Hepatic stellate cell (primary cell): ENCODE measurements at places on chromosomes 2 and 18.

GRCh38 chr2:85340034-85340892, 12.5 kb upstream of the TGOLN2 start:
- DNase-seq = no peak

DNA sequence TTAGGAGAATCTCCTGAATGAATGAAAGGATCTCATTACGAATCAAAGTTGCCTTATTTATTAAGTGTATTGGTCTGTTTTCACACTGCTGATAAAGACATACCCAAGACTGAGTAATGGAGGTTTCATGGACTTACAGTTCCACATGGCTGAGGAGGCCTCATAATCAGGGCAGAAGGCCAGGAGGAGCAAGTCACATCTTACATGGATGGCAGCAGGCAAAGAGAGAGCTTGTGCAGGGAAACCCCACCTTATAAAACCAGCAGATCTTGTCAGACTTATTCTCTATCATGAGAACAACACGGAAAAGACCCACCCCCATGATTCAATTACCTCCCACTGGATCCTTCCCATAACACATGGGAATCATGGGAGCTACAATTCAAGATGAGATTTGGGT, 785.2 kb upstream of the POU3F3 start:
- no peak for DNase-seq

GRCh38 chr2:39538718-39539117, 101.6 kb upstream of the MAP4K3 start:
- DNase-seq = no peak

GRCh38 chr2:119464981-119465380, 33.3 kb downstream of the TMEM37 start:
- DNase-seq = no peak

DNA sequence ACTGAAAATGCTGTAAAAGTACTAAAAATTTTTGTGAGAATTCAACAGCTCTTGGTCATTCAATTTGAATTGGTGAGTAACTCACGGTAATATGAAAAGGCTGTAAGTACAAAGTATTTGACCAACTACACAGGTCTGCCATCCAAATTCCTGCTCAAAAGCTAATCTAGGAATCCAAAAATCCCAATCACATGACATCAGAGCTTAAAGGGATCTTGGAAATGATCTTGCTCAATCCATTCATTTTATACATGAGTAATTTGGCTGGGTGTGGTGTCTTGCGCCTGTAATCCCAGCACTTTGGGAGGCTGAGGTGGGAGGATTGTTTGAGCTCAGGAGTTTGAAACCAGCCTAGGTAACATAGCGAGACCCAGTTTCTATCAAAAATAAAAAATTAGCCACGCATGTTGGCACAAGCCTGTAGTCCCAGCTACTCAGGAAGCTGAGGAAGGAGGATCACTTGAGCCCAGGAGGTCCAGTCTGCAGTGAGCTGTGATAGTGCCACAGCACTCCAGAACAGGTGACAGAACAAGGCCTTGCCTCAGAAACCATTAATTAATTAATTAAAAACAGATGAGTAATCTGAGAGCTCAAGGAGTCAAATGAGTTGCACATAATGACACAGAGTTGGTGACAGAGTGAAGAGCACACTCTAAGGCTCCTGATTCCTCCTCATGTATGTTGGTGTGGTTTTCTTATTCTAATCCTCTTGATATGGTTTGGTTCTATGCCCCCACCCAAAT, 19.8 kb downstream of the SPIRE1 start:
- no peak for DNase-seq

GRCh38 chr2:108287169-108287568, 1.5 kb upstream of the SULT1C2 start:
- DNase-seq = no peak

- peak; percentile 68 for DNase-seq
These were observed at the start of gene GULP1 for GRCh38 chr2:188291617-188292347. Gene GULP1 (plus strand): TSS chr2:188291874. CDS start chr2:188477703, 185,829 bp downstream.

- DNase-seq = no peak
These were observed 119.4 kb downstream of the TWIST2 start for GRCh38 chr2:238967031-238967977.

DNA sequence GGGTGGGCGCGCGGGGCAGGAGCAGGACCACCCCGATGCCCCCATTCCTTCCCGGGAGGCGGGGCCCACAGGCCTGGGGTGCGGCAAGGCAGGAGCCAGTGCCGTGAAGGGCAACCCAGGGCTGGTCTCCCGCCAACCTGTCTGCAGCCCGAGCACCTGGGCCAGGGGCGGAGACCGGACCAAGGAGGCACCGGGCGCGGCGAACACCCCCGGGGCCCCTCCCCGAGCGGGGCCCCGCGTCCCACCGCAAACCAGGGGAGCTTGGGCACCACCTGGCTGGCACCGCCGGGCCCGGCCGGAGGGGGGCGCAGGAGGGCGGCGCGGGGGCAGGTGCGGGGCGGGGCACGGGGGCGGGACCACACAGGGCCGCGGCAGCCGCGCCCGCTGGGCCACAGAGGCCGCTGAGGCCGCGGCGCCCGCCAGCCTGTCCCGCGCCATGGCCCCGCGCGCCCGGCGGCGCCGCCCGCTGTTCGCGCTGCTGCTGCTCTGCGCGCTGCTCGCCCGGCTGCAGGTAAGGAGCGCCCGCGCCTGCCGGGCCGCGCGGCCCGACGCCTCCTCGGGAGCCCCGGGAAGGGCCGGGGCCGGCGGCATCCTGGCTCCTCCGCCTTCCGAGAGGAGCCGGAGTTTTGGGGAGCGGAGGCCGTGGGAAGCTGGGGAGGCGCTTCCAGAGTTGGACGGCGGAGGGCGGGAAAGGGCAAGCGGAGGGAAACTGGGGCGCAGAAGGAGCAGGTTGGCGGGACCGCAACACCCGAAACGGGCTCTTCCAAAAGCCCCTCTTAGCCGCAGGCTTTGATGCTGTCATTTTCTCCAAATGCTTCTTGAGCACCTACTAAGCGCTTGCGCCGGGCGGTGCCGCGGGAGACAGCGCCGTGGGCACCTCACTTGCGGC, at the start of gene TNFRSF11A:
TNFRSF11A (plus strand) TSS at position 394 of the 889 bp plus-strand sequence; CDS start at position 437, 43 bp downstream.
- DNase-seq = no peak

GRCh38 chr2:9877026-9877425, 33.8 kb downstream of the TAF1B start:
- no peak for DNase-seq

DNA sequence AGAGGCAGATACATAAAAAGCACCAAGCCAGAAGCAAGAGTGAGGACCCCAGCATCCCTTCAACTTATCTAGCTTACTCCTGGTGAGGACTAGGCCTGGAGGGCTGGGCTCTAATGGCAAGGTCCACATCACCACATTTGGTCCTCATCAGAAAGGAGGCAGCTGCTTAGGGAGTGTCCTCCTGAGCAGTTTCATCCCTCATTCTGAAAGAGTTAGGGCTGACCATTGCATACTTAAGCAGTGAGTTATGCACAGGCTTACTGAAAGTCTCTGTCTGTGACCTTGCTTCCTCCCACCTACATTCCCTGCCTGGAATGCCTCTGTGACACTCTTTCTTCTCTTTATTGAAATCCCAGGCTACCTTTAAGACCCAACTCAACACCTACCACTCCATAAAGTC, 301.8 kb upstream of the ACVR2A start:
- DNase-seq = no peak

DNA sequence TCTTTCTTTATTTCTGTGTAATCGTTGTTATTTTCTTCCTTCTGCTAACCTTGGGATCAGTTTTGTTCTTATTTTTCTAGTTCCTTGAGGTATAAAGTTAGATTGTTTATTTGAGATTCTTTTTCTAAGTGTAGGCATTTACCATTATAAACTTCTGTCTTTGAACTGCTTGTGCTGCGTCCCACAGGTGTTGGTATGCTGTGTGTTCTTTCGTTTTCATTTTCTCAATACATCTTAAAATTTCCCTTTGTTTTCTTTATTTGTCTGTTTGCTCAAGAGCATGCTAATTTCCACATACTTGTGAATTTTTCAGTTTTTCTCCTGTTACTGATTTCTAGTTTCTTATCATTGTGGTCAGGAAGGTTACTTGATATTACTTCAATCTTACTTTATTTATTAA, 873.8 kb upstream of the GCFC2 start:
- no peak for DNase-seq

GRCh38 chr2:167940346-167940725, 307.1 kb downstream of the STK39 start:
- DNase-seq = no peak

DNA sequence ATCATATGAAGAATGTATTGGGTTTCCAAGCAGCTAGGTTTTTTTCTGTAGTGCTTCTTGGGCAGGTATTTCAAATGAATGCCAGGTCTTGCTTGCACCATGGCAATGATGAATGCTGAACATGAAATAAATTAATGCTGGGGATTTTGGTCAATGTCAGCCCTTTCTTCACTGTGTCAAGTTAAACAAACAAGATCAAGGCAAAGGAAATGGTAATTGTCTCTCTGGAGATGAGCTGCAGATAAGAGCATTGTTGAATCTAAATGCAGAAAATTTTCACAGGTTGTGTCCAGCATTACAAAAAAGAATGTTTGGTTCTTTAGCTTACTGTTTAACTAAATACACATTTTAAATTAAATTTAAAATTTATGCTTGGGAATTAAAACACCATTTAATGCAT, 144.3 kb downstream of the GPD2 start:
- no peak for DNase-seq

DNA sequence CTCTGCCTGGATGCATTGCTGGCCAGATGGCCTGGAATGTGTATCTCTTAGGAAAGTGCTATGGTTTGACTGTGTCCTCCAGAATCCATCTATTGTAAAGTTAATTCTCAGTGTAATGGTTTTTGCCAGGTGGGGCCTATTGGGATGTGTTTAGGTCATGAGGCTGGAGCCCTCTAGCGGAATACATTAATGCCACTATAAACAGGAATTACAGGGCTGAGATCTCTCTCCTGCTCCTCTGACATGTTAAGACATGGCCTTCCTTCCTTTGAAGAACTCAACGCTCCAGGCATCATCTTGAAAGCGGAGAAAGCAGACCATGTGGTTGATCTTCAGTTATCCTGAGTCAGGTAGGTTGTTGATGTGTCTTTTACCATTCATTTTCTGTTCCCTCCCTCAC, 276.4 kb downstream of the RPIA start:
- DNase-seq = no peak

GRCh38 chr2:112787729-112788393, 3.6 kb upstream of the IL1A start:
- DNase-seq = no peak

GRCh38 chr18:30634249-30634648, 408.3 kb downstream of the DSC3 start:
- DNase-seq = no peak

- no peak for DNase-seq
These were observed at the start of gene CCDC102B for GRCh38 chr18:68797871-68798270. Gene CCDC102B (plus strand): TSS chr18:68798080. CDS start chr18:68836764, 38,684 bp downstream.

DNA sequence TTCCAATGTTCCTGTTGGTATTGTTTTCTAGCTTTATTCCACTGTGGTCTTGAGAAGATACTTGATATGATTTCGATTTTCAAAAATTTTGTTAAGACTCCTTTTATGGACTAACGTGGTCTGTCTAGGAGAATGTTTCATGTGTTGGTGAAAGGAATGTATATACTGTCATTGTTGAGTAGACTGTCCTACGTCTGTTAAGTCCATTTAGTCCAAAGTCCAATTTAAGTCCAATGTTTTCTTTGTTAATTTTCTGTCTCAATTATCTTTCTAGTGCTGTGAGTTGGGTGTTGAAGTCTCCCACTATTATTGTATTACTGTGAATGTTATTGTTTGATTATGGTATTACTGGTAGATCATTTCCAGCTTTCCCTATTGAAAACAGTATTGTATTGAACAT, 55.8 kb upstream of the TTC27 start:
- no peak for DNase-seq

- DNase-seq = no peak
These were observed 461 bp downstream of the PRADC1 start for GRCh38 chr2:73232403-73233153.

GRCh38 chr2:33015421-33016142, 68.8 kb downstream of the LTBP1 start:
- DNase-seq = peak; percentile 67

DNA sequence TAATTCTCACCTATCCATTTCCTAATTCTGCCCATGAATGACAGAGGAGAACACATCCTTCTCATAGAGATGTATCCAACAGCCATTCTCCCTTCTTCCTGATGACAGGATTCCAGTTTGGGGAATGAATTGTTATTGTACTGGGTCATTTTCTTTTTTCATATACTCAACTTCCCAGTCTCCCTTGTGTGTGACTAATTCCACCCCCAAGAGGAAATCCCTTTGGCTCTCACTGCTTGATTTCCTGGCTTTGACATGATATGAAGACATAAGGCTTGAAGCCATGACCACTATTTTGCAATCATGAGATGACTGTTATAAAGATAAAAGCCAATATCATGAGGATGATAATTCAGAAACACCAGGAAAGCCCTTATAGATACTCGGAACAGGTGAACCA, 384.7 kb upstream of the ACVR2A start:
- DNase-seq = no peak

DNA sequence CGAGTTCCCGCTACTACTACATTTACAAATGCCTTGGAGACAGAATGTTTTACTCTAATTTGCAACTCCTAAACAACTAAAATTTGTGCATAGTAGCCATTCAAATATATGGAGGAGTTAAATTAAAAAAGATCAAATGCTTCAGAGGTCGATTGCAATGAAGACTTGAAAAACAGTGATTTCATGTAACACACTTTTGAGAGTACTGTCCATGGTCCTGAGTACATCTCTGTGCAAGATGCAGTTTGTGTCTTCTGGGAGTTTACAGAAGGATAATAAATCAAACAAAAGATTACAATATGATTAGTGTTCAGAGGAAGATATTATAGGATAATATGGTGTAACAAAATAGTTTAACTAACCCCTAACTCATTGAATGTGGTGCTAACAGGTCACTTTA, 894.7 kb downstream of the TMEM182 start:
- DNase-seq = no peak

- DNase-seq = no peak
These were observed 232.7 kb downstream of the BCL11A start for GRCh38 chr2:60320724-60321123.

GRCh38 chr2:223363085-223363484, 239.1 kb downstream of the SCG2 start:
- DNase-seq = no peak

DNA sequence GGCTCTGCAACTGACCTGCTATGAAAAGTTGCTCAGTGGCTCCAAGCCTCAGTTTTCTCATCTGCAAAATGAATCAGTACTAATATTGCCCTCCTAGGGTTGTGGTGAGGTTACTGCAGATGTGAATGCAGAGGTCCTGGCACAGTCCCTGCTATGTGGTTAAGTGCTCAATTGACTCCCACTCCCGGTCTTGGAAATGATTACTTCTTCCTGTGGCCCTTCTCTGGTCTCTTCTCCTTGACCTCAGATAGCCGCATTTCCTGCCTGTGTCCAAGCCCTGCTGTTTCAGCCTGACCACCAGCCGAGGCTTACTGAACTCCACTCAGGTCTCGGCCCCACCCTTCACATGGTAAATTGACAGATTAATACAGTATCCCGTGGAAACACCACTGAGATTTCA, 26.3 kb downstream of the CNGA3 start:
- no peak for DNase-seq
